ENCODE measurements at places on chromosomes 2 and 18.

- DNase-seq, result no peak
These were observed 56.3 kb upstream of the GULP1 start for GRCh38 chr2:188235364-188235763.

- no peak for DNase-seq
These were observed 67.4 kb downstream of the KCTD18 start for GRCh38 chr2:200442471-200442870.

GRCh38 chr2:100809506-100809905 is 10.4 kb upstream of the NPAS2 start:
- no peak for DNase-seq

DNA sequence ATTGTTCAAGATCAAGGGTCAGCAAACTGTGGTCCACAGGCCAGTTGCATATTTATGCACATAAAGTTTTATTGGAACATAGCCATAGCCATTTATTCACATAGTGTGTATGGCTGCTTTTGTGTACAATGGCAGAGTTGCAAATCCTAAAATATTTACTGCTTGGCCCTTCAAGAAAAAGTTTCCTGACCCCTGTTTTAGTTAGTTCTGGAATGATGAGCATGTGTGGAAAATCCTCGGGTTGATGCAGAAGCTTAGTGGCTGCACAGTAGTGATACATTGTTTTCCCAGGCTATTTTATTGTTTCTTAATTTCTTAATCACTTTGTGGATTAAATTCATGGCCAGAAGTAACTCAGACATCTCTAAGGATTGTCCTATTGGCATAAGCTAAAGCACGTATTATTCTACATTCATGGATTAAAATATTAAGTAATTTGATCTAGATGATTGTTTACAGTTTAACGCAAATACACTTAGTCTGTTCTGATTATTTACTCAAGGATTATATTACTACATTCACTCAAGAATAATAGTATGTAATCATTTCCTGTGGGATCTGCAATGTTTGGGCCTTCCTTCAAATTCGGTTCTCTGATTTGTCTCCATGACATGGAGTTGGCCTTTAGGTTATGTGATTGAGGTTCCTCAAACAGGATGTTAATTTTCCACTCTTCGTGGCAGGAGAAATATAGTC is 165.5 kb downstream of the TMEM247 start:
- DNase-seq, result no peak

DNA sequence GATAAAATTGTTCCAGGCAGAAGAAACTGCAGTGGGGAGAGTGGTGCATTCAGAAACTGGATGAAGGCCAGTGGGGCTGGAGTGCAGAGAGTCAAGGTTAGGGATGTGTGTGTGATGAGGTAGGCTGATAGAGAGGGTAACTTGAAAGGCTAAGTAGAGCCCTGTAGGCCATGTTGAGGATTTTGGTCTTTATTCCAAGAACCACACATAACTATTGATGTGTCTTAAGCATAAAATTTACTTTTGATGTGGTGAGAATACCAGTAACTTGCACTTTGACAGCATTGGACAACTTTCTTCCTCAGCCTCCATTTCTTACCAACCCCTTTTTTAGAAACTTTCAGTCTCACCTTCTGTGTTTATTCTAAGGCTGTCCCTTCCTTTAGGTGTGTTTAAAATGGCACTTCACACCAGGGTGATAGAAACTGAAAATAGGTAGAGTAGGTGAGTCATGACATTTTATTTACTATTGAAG is 22.6 kb downstream of the MTX2 start:
- no peak for DNase-seq

- DNase-seq, result no peak
These were observed 210.3 kb downstream of the UBE2E3 start for GRCh38 chr2:181190711-181191110.

DNA sequence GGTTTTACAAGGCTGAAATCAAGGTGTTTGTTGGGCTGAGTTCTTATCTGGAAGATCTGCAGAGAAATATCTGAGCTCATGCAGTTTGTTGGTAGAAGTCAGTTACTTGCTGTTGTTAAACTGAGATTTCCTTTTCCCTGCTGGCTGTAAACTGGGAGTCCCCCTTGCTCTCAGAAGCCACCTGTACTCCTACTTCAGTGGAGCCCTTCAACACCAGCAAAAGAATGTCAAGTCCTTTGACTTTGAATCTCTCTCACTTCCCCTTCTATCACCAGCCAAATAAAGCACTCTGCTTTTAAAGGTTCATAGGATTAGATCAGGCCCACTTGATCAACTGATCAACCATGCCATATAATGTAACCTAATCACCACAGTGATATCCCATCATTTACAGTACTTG is 252.2 kb upstream of the CDH7 start:
- no peak for DNase-seq

- no peak for DNase-seq
These were observed 113.9 kb downstream of the THNSL2 start for GRCh38 chr2:88283886-88284592.

DNA sequence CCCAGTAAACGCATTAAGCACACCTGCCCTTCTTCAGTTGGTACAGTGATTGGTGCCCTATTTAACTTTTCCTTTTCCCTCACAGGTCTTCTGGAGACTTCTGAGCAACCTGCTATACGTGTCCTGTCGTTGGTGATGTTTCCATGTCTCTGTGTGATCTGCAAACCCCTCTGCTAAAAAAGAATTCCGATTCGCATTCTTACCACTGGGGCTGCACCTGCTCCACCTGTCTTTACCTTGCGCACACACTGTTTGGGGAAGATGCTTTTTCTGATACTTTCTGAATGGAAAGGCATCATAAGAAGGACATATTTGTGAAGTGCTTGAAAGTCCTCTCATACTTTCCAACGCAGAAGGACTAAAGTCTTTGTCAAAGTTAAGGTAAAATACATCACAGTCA is 323.9 kb upstream of the SOX11 start:
- no peak for DNase-seq
